Caki2 (cell line): ENCODE measurements at places on chromosomes 2 and 18.

- DNase-seq, result no peak
Measured at GRCh38 chr2:165624470-165624800, 154.9 kb downstream of the CSRNP3 start.

- DNase-seq, result no peak
Measured at GRCh38 chr18:58386780-58387179, 242.1 kb downstream of the ALPK2 start.

GRCh38 chr18:24922491-24922890, 429.5 kb downstream of the ZNF521 start:
- DNase-seq, result no peak

DNA sequence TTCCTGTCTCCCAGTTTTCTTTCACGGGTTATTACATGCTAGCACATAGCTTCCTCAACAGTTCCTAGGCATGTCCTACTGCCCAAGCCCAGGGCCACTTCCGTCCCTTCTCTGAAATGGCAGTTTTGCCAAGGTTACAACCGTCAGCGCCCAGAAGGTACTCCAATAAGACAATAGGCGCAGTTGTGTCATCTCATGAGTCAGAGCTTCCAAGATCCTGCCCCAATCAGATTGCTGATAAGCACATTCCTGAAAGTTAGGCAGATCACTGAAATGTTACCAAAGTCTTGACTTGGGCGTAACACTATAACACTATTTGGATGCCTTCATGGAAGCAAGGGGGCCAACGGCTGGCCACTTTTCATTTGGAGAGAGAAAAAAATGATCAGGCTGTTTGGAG, 34.2 kb downstream of the GKN2 start:
- DNase-seq, result no peak

- DNase-seq, result no peak
Measured at GRCh38 chr2:181326661-181327060, 130.5 kb upstream of the ITGA4 start.

DNA sequence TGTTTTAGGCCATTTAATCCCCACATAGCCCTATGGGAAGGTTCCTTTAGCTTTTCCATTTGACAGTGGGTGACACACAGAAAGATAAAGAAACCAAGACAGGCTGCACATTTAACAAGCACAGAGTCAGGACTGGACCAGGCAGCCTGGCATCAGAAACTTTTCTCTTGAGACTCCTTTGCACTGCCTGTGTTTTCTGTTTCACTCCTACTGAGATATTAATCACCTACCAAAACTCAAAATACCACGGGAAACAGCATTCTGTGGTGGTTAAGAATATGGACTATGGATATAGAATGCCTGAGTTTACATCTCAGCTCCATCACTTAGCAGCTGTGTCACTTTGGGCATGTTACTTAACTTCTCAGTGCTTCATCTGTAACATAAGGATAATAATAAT, 73.3 kb downstream of the CTAGE1 start:
- DNase-seq, result no peak

DNA sequence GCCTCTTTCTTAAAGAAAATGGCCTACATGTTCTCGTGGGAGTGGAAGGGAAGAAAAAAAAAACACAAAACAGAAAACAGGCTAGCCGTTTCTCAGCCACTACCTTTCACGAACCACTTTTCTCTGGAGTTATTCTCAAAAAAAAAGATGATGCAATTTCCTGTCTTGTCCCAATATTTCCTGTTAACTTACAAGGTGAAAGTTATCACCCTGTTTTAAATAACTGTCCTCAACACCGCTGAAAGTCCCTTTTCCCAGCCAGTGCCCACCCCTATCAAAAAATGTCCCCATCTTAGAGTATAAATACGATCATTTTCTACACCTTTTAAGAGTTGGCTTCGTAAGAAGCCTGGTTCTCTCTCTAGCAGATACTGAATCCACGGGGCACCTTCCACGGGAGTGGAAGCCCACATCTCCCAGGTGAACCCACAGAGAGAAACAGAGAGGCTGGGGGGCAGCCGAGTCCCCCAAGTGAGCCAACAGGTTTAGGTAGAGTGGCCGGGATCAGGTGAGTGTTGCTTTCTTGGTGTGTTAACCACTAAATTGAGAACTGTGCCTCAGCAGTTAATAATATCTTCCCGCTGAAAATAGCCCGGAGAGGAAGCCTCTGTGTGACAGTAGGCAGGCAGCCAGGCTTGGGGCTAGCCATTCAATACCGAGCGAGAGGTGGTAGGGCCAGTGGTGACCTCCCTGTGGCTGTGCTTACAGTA, 15.9 kb downstream of the SMAD7 start:
- no peak for DNase-seq

- no peak for DNase-seq
Measured at GRCh38 chr18:49364821-49365220, 95.6 kb downstream of the DYM start.

- no peak for DNase-seq
Measured at GRCh38 chr2:178301649-178302238, 107.4 kb downstream of the OSBPL6 start.

DNA sequence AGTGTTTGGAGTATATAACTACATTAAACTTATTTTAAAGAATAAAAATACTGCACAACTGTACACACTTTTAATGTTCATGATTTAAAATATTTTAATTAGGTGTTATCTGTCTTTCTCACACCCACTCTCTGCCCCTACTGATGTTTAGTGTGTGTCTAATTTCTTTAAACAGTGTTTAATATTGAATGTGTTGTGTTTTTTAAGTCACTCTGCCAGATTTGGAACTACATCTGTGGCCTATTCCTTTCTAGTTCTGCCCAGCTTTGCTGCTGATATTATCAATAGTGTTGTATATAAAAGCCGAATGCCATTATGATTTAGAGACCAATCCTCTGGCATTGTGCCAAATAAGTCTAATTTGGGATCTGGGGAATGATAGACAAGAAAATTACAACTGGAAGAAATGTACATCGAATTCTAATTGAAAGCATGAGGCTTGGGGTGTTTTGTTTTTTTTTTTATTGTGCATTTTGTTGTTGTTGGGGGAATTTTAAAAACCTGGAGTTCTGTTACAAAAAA, 398.0 kb downstream of the CPS1 start:
- DNase-seq, result no peak

GRCh38 chr2:10765914-10766313, 44.5 kb downstream of the ATP6V1C2 start:
- no peak for DNase-seq

- no peak for DNase-seq
Measured at GRCh38 chr2:145366341-145366740, 846.4 kb upstream of the ZEB2 start.

DNA sequence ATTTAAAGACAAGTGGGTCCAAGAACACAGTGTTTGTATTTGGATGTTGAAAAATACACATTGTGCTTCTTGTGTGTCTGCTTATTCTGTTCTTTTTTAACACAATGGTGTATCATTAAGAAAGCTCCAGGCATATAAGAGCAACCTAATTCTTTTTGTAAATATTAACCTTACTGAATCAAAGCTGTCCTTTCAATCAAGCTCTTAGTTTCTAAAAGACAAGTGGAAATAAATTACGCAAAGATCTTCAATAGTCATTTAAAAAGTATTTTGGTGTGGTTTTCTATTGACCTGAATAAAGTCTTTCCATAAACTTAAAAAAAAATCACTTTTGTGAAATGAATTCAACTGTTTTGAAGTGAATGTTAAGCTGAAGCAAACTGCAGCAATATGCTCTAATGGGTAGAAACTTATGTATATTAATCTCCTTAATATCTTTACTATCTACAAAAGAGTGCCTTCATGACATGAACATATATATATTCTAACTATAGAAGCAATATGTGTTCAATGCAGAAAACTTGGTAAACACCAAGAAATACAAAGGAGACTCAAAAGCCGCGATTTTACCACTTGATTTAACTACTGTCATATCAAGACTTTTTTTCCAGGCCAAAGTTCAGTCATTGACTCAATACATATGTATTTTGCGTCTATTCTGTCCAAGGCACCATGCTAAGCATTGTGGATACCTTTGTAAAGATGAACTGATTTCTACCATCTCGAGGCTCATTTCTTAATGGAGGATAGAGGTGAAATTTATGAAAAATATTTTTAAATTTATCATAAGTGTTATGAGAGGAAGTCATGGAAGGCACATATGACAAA, 97.7 kb downstream of the ARHGAP15 start:
- no peak for DNase-seq

- no peak for DNase-seq
Measured at GRCh38 chr2:190996338-190996946, 17.5 kb downstream of the STAT1 start.

GRCh38 chr2:207223051-207223450, 57.3 kb upstream of the KLF7 start:
- no peak for DNase-seq

GRCh38 chr2:97910403-97911205, 85.1 kb downstream of the TMEM131 start:
- no peak for DNase-seq

DNA sequence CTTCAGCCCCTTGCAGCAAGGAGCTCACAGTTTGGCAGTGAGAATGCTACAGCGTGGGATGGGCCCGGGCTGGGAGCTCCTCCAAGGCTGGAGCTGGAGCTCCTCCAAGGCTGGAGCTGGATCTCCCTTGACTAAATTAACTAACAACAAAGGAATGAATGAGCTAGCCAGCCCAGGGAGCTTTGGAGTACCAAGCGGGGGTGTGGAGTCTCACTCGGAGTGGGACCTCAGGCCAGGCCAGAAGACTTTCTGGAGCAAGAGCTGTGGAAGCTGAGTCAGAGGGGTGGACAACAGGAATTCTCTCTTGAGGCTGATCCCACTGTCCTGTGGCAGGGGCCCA, 244.7 kb upstream of the HS6ST1 start:
- DNase-seq, result no peak

DNA sequence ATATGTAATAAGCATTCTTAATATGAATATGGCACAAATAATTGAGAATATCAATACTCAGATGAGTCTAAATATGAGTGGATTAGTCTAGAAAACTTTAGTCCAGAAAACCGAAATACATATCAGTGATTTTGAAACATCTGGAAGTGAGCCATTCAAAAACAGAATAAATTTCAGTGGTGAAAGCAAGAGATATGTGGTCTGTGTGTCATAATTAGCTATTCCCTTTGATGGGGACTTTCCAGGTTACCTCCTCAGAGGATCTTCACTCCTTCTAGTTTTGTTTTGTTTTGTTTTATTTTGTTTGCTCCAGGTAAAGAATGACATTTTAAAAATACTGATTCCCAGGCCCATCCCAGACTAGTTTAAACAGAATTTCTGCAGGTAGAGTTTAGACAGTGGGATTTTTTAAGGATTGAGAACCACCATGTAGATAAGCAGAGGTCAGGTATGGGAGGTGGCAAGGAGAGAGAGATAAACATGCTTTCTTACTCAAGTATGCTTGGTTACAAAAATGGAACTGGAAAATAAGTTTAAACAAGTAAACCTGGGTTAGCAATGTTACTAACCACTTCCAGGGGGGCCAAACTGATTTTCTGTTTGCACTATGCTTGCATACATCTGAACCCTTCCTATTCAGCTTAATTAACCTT, 70.7 kb downstream of the NABP1 start:
- no peak for DNase-seq

DNA sequence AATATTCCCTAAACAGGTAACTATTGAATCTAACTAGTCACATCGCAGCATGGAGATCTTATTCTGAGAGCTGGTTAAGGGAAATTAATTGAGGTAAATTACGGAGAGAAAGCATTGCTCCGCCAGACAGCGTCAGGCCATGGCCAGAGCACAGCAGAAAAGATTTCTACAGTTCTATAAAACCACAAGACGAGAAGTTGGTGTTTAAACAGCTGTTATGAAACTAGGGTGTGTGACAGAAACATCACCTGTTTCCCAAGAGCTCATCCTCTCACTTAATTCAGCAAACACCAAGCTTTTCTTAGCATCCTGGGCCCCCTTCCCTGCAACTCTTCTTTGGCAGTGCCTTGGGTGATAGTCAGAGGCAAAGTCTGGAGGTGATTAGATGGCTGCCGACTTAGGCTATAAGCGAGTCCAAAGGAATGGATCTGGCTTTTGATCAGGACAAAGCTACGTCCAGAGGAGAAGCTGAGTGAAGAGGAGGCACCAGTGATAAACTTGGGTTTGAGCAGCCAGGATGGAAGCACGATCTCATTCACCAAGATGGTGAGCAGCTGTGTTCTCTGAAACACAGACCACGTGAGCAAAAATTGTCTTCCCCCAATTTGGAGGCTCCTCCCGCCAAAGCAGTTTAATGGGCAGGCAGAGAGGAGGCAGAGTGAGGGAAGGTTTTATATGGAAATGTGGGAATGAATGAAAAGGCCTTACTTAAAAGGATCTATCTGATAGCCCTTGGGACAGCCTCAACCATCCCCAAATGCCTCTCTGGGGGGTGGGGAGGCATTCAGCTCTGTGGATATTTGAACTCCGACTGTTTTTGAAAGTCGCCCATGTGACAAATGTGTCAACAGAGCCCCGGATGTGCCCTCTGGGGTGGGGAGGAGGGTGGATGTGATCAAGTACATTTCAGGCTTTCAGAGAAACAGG, 57.8 kb downstream of the PKDCC start:
- DNase-seq, result no peak

DNA sequence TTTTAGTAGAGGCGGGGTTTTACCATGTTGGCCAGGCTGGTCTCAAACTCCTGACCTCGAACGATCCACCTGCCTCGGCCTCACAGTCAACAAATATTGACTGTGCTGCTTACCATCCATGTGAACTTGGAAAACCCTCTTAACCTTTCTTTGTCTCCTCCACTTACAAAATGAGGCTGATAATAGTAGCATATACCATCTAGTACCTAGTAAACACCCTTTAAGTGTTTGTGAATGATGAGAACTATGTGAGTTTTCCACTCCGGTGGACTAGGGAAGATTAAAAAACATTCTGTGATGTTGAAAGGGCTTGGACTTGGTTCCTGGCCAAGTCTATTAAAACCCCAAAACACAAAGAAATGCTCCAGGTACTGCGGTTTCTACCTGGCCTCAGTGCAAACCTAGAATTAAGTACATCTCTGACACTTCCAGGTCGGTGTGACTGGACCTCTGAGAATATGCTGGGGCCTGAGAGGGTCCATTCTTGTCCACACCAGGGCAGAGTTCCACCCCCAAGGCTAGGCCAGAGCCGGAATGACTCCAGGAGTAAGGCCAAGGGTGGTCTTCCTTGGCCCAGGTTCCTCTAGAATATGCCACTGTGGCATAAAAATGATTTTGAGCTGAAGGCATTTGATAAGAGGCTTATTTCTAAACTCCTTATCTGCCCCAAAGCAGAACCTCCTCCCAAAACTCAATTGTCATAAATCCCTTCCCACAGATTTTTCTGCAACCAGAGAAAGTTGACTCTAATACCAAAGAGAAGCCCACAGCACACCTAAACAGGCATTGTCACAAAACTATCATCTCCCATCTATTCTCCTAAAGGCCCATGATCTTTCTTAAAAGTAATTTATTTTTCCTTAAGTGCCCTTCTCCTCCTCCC, 217.5 kb downstream of the TGIF1 start:
- no peak for DNase-seq
